ENCODE measurements at places on chromosomes 1 and 21. TPM values are rescaled to one million over a fixed set of nuclear protein-coding genes. Genes with fewer than 3 reads are reported as not detected.

The LUZP1 gene
- total RNA-seq = 20.7 TPM

The PER3 gene
- total RNA-seq = 4.4 TPM

The TMPRSS3 gene
- 31.2 TPM for total RNA-seq

The SPRR2F gene
- not detected for total RNA-seq

The GJB3 gene
- not detected for total RNA-seq

The PTPN14 gene
- total RNA-seq = 0.93 TPM

The KPRP gene
- not detected for total RNA-seq

The BTBD19 gene
- total RNA-seq = 9.6 TPM

The LEMD1 gene
- 0.57 TPM for total RNA-seq

The PBX1 gene
- total RNA-seq = not detected

The CR1L gene
- total RNA-seq = not detected

The CD1C gene
- 0.78 TPM for total RNA-seq

The UQCRH gene
- 395 TPM for total RNA-seq

The TCHHL1 gene
- total RNA-seq = not detected

The FMN2 gene
- not detected for total RNA-seq

The ZBTB40 gene
- total RNA-seq = 20.8 TPM

The FCAMR gene
- not detected for total RNA-seq

The MARCKSL1 gene
- 13.4 TPM for total RNA-seq

The HHIPL2 gene
- 0.34 TPM for total RNA-seq

The PALMD gene
- total RNA-seq = not detected

The MMEL1 gene
- not detected for total RNA-seq

The RHD gene
- total RNA-seq = not detected

The TIE1 gene
- total RNA-seq = 0.44 TPM

The SLAMF1 gene
- 105 TPM for total RNA-seq

The CD2 gene
- total RNA-seq = 383 TPM

The MYOC gene
- total RNA-seq = not detected

The TRIM63 gene
- total RNA-seq = not detected

The B3GALT2 gene
- total RNA-seq = 0.13 TPM

Measured in activated CD8-positive, alpha-beta memory T cell treated with anti-CD3 and anti-CD28 coated beads for 36 hours (primary cell).